Mesenchymal stem cell (in vitro differentiated cells and primary cell): ENCODE measurements at places on chromosomes 7 and 10.
A peak's percentile ranks its signal among the peaks of the same experiment; 100 is the strongest.

DNA sequence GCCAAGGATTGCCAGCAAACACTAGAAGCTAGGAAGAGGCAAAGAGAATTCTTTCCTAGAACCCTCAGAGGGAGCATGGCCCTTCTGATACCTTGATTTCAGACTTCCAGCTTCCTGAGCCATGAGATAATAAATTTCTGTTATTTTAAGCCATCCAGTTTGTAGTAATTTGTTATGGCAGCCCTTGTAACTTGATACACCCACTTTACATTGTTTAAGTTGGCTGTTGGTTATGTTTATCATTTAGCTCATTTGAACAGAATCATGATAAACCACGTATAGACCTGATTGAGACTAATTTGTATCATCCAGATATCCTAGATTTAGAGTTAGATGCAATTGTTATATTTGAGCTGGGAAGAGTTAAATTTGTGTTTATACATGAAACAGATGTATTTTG is 9.4 kb upstream of the TES start:
- DNase-seq, result no peak

DNA sequence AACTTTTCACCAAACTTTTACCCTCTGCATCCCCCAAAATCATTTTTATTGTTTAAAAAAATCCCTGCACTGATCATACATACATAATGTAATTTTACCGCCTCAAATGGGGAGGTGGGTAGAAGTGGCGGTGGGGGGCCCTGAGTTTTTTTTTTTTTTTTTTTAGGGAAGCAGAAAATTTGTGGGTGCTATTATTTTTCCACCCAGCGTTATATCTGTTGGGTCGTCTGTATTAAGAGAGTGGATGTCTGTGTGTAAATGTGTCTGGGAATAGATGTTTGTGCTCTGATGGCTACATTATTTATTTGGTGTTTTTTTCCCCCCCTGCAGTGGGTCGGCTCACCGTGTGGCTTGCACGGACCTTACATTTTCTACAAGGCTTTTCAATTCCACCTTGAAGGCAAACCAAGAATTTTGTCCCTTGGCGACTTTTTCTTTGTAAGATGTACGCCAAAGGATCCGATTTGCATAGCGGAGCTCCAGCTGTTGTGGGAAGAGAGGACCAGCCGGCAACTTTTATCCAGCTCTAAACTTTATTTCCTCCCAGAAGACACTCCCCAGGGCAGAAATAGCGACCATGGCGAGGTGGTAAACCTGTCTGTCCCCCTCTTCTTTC is 438 bp downstream of the ARID5B start:
- DNase-seq, result peak; percentile 65

GRCh38 chr10:101535949-101536348 is 52.1 kb downstream of the POLL start:
- no peak for DNase-seq

DNA sequence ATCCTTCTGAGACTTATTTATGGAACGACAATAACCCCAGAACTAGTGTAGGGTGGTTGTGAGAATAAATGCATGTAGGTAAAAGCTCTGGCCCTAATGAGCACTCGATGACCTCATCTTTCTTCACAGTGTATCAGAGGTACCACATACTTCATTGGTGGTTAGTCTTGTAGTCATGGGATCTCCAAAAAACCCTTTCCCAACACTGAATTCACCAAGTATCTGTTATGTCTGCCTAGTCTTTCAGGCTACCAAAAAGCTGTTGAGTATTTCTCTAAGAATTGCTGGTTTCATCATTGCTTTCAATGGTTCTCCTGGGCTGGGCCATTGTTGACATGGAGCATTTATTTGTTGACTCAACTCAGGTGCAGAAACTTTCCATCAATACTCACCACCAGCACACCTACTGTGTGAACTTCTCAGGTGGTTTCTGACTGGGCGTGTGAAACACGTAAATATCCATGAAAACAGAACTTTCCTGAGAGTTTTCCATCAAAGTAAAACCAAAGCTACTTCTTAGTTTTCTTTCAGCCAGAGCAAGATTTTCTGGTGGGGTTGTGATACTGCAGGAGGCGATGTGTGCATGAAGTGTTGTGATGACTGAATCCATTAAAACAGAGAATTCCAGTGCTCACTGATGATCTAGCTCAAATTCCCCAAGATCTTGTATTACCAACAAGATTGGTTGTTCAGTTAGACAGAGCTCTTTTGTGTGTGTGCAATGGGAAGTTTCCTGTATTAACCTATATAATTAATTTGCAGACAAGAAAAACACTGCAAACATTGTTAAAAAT is 51.4 kb upstream of the SLC35B4 start:
- no peak for DNase-seq
